ENCODE measurements at places on chromosomes 2 and 18. TPM values are rescaled to one million over a fixed set of nuclear protein-coding genes. Genes with fewer than 3 reads are reported as not detected.
A peak's percentile ranks its signal among the peaks of the same experiment; 100 is the strongest.

GRCh38 chr2:226578373-226578772 lies 221.2 kb downstream of the IRS1 start:
- H3K4me1 ChIP-seq: no peaks in the 10 kb centered on the region
- no peak overlapping the region for H3K4me3 ChIP-seq
- no peak overlapping the region for H3K27ac ChIP-seq
- H3K27me3 ChIP-seq: no peaks in the 10 kb centered on the region
- DNase-seq: no peak
- no peaks in the 10 kb centered on the region for H3K36me3 ChIP-seq

The CHAC2 gene
- total RNA-seq: 2.1 TPM

GRCh38 chr2:122866095-122866494 lies 1110.6 kb downstream of the TSN start:
- no peaks in the 10 kb centered on the region for H3K27me3 ChIP-seq
- no peaks in the 10 kb centered on the region for H3K4me1 ChIP-seq
- no peak overlapping the region for H3K4me3 ChIP-seq
- H3K36me3 ChIP-seq: no peaks in the 10 kb centered on the region

DNA sequence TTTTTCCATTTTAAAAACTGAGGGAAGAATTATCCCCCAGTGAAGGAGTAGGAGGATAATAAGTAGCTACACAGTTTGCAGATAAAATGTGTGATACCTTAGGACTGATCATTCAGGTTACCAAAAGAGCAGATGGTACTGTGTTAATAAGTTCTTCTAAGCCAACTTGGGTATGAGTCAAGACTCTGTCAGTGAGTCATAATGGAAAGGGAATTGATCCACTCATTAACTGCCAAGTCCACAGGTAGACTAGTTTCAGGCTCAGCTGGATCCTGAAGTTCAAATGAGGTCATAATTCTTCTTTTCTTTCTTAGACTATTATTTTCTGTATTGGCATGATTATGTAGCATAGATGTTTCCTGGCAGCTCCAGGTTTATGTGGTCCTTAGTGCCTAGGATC lies 142.4 kb upstream of the ALPP start:
- H3K27ac ChIP-seq: peak overlapping the region; percentile 52
- no peak overlapping the region for H3K4me3 ChIP-seq
- no peaks in the 10 kb centered on the region for H3K36me3 ChIP-seq
- H3K27me3 ChIP-seq: no peaks in the 10 kb centered on the region
- no peak for DNase-seq

The ARHGEF4 gene
- total RNA-seq: 39.9 TPM

The RGPD4 gene
- not detected for total RNA-seq

- H3K4me1 ChIP-seq: no peaks in the 10 kb centered on the region
- no peaks in the 10 kb centered on the region for H3K36me3 ChIP-seq
- H3K27me3 ChIP-seq: no peaks in the 10 kb centered on the region
- no peak overlapping the region for H3K4me3 ChIP-seq
- no peak overlapping the region for H3K27ac ChIP-seq
Observed at GRCh38 chr2:205695460-205695991, 13.2 kb downstream of the NRP2 start.

- no peaks in the 10 kb centered on the region for H3K36me3 ChIP-seq
- H3K4me1 ChIP-seq: no peaks in the 10 kb centered on the region
- DNase-seq: peak; percentile 17
- no peaks in the 10 kb centered on the region for H3K27me3 ChIP-seq
Observed at GRCh38 chr2:235170536-235171521, 219.0 kb downstream of the SH3BP4 start.

DNA sequence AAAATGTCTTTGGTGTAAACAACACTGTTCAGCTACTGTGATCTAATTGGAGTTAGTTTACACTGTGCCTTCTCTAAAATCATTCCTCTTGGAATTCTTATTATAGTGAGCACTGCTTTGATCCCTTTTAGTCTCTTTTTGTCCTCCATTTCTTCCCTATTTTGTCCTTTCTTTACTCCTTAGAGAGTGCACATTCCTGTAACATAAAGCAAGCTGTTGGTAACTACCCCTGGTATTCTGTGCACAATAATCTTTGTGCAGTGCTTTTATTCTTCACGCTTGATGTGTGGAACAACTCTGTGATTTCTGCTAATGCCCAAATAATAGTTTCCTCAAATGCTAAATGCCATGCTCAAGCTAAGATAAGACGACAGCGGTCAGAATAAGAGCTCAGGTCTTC lies 401.5 kb downstream of the DPP10 start:
- H3K4me1 ChIP-seq: no peaks in the 10 kb centered on the region
- no peaks in the 10 kb centered on the region for H3K36me3 ChIP-seq
- H3K4me3 ChIP-seq: no peak overlapping the region
- H3K27me3 ChIP-seq: no peaks in the 10 kb centered on the region
- no peak for DNase-seq

GRCh38 chr18:73959352-73959751 lies 188.3 kb downstream of the FBXO15 start:
- no peaks in the 10 kb centered on the region for H3K36me3 ChIP-seq
- no peaks in the 10 kb centered on the region for H3K27me3 ChIP-seq
- no peak overlapping the region for H3K27ac ChIP-seq

DNA sequence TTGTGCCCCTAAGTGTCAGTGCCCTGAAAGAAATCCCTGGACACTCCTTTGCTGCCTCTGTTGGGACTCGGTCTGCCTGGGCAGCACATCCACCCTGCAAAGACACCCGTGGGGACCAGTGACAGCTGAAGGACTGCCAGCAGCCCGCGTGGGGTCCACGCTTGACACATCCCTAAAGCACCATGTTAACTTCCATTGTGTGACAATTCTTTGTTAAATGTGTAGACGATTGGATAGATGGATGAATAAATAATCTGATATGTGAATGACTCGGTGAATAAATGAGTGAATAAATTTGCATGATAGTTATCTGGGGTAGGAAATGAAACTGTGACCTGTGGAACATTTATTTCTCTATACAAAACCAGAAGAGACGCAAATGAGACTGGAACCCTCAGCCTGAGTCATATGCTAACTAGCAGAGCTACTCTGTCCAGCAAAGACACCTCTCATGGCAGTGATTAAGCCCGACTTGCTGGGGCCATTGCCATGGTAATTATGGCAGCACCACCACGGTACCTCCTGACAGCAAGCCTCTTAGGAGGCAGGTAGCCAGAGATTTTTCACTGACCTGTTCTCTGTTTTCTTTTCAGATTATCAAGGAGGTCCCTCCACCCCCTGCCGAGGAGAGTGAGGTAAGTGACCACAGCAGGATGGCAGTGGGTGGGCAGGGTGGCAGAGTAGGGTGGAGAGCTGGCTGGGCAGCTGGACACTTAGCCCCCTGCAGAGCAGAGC lies 156.8 kb downstream of the ANTXR1 start:
- no peaks in the 10 kb centered on the region for H3K36me3 ChIP-seq
- no peak overlapping the region for H3K4me3 ChIP-seq
- H3K27me3 ChIP-seq: no peaks in the 10 kb centered on the region
- no peak overlapping the region for H3K27ac ChIP-seq
